ENCODE measurements at places on chromosomes 12 and 14.

DNA sequence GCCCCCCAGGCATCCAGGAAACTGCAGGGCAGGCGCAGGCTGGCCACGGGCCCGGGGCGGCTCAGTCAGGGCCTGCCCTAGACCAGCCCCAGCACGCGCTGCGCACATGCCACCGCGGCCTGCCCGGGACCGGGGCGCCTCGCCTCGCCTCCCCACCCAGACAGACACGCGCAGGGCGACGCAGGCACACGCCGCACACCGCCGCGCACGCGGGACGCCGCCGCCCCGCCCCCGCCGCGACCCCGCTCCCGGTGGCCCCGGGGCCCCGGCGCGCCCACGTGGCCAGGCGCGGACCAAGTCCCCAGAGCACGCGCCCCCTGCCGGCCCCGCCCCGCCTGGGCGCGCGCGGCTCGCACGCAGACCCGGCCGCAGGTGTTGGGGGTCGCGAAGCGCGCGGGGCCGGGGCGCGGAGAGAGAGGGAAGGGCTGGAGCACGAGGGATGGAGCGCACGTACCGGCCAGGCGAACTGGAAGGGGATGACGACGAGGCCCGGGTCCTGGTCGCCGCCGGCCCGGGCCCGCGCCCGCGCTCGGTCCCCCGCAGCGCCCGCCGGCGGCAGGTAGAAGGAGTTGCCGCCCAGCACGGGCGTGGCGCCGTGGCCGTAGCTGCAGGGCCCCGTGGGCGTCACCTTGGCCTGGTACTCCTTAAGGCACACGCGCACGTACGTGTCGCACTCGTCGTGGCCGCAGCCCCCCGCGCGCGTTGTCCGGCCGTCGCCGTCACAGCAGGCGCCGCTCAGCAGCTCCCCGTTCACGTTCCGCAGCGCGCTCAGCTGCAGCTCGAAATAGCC lies 1.1 kb downstream of the JAG2 start:
- peak; percentile 26 for ATAC-seq

DNA sequence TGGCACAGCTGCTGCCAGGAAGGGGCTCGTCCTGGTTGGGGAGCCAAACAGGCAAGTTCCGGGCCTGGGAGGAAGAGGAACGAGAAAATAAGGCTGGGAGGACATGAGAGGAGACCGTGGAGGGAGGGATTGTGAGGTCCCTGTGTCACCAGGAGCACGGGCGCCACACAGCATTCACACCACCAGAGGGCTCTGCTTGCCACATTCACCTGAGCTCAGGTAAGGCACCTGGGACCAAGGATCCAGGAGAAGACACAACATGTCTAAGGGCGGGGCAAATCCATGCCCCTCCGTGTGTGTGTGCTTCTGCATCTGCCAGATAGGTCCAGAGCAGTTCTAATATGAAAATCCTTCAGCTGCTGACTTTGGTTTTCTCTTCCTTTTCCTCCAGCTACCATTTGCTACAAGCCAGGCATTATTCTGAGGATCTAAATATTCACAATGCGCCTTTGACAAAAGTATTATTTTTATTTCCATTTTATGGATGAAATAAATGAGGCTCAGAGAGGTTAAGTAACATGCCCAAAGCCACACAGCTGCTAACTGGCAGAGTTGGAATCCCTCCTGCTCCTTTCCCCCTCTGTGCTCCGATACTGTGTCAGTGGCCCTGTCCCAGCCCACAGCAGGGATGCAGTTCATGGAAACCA lies 14.6 kb downstream of the RAPGEF3 start:
- no peak for ATAC-seq

GRCh38 chr14:69643430-69644200 lies 32.2 kb downstream of the SUSD6 start:
- no peak for ATAC-seq

GRCh38 chr14:27184427-27184826 lies 586.6 kb upstream of the NOVA1 start:
- peak; percentile 50 for ATAC-seq

DNA sequence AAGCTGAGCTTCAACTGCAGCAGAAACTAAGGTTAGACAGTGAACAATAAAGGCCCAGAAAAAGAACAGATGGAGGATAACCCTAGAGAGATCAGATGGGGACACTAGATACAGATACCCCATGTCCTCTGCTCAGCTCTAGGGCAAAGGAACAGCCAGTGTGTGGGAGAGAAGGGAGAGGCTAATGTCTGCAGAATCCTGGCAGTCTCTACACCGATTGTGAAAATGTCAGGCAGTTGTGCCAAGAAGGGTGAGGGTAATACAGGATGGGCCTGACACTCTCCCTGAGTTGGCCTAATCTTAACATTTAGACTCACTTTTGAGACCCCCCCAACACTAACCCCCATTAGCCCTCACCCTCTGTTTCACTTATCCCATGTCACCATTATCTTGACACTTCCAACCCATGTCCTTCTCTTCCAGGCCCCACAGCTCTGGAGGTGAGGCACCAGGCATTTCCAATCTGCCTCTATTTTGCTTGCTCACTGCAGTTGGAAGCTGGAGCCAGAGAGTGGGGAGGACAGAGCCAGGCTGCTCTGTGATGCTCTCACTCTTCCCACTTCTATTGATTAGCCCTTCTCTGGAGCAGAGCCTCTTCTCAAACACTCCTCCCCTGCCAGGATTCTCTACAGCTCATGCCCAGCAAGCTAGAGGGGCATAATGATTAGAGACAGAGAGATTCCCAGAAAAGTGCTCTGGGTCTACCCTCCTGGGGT lies 3.0 kb upstream of the BLOC1S1 start:
- ATAC-seq: no peak

DNA sequence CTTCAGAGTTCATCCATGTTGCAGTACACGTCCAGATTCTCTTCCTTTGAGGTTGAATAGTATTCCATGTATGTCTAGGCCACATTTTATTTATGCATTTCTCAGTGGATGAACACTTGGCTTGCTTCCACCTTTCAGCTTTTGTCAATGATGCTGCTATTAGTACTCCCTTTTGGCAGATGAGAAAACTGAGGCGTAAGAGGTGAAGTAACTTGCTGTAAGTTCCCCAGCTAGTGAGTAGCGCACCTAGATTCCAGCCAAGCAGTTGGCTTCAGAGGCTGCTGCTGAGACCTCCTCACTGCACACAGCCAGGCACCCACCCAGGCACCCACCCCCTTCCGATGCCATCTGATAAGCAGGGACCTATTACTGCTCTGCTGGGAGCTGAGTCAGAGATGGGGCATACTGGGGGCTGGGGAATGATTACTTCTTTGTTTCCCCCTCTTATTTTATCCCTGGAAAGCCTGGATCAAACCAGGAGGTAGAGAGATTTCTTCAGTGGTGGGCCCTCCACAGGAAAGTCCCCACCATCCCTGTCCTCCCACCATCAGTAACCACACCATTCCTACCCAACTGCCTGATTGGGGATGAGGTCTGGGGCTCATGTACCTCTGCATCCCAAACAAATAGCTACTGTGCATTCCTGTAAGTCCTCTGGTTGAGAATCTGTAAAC lies 234.6 kb downstream of the PCNX1 start:
- ATAC-seq: no peak

Data from motor neuron (in vitro differentiated cells).